Fibroblast of villous mesenchyme (primary cell): ENCODE measurements at places on chromosomes 7 and 10.

- no peak for DNase-seq
Observed at GRCh38 chr10:23686722-23687121, 247.8 kb downstream of the OTUD1 start.

GRCh38 chr10:98373260-98374040 is 41.5 kb downstream of the PYROXD2 start:
- DNase-seq, result no peak

DNA sequence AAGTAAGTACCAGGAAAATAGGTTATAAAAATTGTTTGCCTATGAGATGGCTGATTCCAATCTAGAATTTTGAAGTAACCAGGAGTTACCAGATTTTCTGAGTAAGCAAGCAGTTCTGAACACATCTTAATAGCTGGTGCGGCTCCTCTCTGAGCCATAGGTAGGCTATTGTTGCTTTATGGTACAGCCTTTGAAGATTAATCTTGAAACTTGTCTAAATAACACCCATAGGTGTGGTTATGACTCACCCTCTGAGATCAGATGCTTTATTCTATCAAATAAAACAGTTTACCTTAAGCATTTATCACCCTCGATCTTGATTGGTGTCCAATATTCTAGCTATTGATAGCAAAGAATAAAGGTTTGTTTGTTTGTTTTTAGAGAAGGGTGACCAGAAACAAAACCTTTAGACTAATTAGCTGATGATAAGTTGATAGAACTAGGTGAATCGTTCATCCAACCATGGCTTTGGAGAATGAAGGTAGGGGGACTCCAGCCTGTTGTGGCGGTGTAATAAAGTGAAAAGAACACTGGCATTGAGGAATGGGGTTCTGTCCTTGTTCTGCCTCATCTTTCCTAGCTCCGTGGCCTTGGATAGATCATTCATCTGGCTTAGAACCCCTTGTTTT is 72.2 kb downstream of the VTI1A start:
- no peak for DNase-seq

GRCh38 chr7:42981601-42982000 is 49.4 kb downstream of the MRPL32 start:
- no peak for DNase-seq

DNA sequence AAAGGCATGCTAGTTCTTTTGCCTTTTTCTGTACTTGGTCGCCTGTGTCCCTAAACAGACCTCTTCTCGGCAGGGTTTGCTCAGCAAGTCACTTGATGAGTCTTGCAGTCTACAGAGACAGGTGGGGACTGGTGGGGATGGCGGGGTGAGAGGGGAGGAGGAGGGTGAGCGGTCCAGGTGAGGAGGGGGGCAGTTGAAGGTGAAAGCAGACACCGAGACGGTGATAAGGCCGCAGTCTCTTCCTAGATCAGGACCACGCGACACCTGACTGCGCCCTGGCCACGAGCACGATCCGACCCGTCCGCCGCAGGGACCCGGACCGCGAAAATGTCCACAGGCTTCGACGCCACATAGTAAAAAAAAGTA is 566 bp downstream of the ASNS start:
- DNase-seq, result no peak

GRCh38 chr7:142722248-142722794 is 27.0 kb upstream of the PRSS1 start:
- DNase-seq, result no peak

- DNase-seq, result no peak
Observed at GRCh38 chr10:37496061-37496460, 361.3 kb downstream of the ZNF248 start.

- DNase-seq, result no peak
Observed at GRCh38 chr10:44805466-44806210, 105.5 kb upstream of the TMEM72 start.

GRCh38 chr10:53458007-53458406 is 685.4 kb upstream of the MBL2 start:
- no peak for DNase-seq

GRCh38 chr7:28718055-28718481 is 240.1 kb downstream of the TRIL start:
- DNase-seq, result peak; percentile 50

GRCh38 chr10:88385601-88386203 is 197.4 kb downstream of the RNLS start:
- DNase-seq, result peak; percentile 32

DNA sequence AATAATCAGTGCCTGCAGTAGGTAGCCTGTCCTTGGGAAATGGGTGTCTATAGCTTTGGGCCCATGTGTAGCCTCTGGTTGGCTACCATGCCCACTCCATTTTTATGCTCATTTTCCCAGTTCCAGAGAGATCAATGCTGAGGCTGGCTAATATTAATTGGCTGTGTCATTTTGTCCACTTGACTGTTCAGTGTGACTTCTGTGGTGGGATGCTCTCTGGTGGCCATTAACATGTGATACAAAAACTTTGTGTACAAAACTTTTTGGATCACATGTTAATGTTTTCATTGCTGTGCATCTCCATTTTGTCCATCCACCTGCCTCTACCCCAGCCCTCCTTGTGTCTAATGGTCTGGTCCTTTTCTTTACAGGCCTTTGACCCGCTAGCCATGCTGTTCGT is 22.7 kb downstream of the VIM start:
- DNase-seq, result no peak

GRCh38 chr10:93859049-93859655 is 34.6 kb upstream of the SLC35G1 start:
- DNase-seq, result peak; percentile 13
